ENCODE measurements at places on chromosomes 1 and 21.

- no peak for DNase-seq
These were observed 38.2 kb downstream of the L1TD1 start for GRCh38 chr1:62232871-62233278.

DNA sequence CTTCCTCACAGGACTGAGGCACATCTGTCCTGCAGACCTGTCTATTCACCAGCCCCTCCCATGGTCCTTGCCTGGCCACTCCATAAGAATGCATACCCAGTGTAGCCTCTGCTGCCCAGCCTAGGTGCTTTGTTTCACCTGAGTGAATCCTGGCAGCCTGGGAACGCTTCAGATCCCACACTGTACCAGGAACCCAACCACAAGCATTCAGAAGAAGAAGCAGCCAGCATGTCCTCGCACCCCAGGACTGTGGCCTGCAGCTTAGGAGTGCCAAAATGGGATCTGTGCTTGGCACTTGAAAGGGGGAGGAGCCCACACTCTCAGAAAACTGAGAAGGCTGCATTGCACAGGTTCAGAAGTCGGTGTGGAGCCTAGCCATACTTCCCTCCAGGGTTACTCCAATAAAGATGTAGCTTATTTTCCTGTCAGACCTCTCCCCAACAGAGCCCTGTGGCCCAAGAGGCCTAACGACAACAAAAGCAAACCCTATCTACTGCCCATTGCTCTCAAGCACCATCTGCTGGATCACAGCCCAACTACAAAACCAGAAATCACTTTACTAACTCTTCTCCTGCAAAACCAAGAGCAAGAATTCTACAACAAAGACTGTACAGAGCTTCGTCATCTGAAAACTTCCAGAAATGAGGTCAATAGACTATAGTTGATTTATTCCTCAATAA lies 923.1 kb upstream of the NEGR1 start:
- DNase-seq = no peak

DNA sequence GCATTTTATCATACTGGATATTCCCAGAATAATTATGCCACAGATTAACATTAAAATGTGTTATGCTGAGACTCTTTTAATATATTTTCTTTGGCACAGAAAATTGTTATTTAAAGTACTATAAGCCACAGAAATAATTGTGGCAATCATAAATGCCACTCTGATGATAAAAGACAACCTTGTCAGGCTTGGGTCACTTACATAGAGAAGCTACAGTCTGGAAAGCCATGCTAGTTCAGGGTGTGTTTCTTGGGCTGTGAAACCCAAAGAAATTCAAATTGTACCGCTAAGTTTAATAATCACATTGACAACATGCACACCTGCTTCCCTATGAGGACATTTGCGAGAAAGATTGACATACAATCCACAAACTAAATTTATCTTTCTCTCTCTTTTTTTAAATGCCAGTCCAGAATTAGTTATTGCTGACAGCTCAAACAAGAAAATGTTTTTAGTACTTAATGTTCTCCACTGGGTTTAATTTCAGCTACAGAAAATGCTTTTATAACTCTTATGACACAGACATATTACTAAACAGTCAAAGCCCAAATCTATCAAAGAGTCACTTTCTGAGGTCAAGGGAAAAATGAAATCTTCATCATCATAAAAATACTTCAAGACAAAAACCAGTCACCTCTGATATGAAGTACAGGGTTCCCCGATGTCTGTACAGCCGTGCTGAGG lies 38.7 kb downstream of the TTC13 start:
- no peak for DNase-seq

- no peak for DNase-seq
These were observed 25.8 kb upstream of the LPAR3 start for GRCh38 chr1:84918726-84919336.
